Transverse colon (tissue), 4 donors: ENCODE measurements at places on chromosomes 16 and 17. TPM values are rescaled to one million over a fixed set of nuclear protein-coding genes. Genes with fewer than 3 reads are reported as not detected.

Gene KLHL36
- total RNA-seq = 38.0 TPM

Gene LPO
- not detected for total RNA-seq

Gene CIBAR2
- total RNA-seq = not detected

Gene HOXB4
- total RNA-seq = 2.0 TPM

Gene MAF
- 14.9 TPM for total RNA-seq

Gene APOH
- not detected for total RNA-seq

Gene OR4D1
- not detected for total RNA-seq

DNA sequence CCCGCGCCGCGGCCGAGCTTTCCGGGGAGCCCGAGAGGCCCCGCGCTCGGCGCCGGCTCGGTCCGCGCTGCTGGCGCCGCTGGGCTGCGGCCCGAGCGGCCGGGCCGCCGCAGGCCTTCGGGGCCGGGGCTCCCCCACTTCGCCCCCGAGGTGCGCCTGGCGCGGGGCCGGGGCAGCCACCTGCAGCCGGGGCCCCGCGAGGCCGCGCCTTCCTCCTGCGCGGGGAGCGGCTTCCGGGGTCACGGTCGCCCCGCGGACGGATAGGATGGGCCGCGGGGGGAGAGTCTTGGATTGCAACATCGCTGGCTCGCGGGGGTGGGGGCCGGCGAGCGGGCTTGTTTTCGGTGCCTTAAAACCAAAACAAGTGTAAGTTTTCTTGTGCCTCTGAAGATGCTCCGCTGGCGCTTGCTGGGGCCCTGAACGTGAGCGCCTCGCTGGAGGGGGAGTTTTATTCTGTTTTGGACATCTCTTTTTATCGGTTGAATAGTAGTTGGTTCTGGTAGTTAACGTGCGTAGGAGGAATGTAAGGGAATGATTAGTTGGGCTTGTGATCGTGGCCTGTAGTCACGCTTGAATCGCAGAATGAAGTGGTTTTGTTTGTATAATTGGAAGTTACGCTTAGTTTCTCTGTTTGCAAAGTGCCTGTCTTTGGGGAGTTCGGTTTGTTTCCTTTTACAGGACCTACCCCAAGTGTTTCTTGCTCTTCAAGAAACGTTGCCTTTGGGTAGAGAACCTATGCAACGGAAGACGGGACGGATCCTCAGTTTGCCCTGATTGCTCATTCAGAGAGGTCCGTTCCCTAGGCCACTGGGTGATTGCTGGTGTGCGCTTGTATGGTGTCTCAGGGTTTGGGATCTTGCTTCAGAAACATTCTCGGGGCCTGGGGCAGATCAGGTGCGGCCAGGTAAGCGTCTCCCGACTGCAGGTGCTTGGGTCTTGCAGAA lies 724 bp downstream of the UBE2I start:
- no peaks in the 10 kb centered on the region for H3K27me3 ChIP-seq
- peak overlapping the region; percentile 80 for H3K4me3 ChIP-seq
- no peaks in the 10 kb centered on the region for H3K36me3 ChIP-seq
- peaks cover 32% of the 10 kb centered on the region for H3K4me1 ChIP-seq

DNA sequence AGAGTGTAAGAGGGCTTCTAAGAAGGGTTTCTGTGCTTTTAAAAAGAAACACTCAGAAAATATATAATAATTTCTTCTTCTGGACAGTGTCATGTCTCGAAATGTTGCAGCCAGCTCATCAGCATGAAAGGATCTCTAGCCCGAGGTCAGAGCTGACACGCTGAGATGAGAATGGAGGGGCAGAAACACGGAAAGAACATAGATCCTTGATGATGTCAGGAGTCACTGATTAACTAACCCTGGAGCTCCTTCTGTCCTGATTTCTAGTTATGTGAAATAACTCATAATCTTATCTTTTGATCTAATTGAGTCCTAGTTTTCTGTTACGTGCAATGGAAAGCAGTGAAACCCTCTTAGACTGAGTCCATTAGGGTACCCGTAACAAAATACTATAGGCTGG lies 10.3 kb upstream of the TOX3 start:
- no peaks in the 10 kb centered on the region for H3K27me3 ChIP-seq
- H3K27ac ChIP-seq = peak overlapping the region; percentile 81
- H3K4me1 ChIP-seq = peaks cover 6% of the 10 kb centered on the region
- no peak overlapping the region for H3K4me3 ChIP-seq

GRCh38 chr16:19265380-19265930 lies 20.1 kb upstream of the CLEC19A start:
- no peak overlapping the region for H3K27ac ChIP-seq
- H3K27me3 ChIP-seq = no peaks in the 10 kb centered on the region
- H3K36me3 ChIP-seq = no peaks in the 10 kb centered on the region
- no peaks in the 10 kb centered on the region for H3K4me1 ChIP-seq

DNA sequence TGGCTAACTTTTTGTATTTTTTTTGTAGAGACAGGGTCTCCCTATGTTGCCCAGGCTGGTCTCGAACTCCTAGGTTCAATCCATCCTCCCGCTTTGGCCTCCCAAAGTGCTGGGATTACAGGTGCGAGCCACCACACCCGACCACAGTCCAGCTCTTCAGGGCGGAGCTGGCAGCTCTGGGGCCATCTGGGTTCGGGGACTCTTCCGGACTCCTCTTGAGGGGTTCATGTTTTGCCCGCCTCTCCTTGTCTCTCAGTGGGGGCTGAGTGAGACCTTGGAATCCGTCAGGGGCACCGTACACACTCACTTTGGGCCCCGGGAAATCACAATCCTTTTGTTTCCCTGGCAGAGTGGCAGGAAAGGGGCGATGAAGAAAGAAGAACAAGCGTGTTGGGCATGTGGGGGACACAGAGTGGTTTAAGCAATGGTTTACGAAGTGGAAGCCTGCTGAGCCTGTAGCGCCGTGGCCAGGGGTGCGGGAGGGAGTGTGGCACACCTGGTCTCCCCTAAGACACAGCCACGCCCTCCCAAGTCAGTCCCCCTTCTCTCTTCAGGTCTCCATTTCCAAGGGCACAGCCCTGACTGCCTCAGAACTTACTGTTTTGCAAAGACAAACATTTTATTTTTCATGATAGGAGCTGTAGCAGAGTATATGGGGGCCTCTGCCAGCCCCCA lies 26.1 kb downstream of the TNS4 start:
- H3K36me3 ChIP-seq = no peaks in the 10 kb centered on the region
- no peak overlapping the region for H3K4me3 ChIP-seq
- H3K27ac ChIP-seq = peak overlapping the region; percentile 75
- DNase-seq = no peak

DNA sequence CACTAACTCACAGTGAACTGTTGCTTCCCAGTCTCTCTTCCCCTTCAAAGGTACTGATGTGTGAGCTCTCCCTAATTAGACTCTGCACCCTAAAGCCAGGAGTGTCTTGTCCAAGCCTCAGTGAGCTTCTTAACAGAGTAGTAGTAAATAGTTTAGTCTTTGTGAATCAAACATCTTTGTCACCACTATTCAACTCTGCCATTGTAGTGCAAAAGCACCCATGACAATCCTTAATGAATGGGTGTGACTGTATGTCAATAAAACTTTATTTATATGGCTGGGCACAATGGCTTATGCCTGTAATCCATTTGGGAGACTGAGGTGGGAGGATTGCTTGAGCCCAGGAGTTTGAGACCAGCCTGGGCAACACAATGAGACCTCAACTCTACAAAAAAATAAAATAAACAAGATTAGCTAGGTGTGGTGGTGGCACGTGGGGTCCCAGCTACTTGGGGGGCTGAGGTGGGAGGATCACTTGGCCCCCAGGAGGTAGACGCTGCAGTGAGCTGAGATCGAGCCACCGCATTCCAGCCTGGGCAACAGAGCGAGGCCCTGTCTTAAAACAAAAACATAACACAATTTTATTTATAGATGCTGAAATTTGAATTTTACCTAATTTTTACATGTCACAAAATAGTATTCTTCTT lies 45.5 kb upstream of the TNRC6A start:
- no peaks in the 10 kb centered on the region for H3K27me3 ChIP-seq
- no peaks in the 10 kb centered on the region for H3K36me3 ChIP-seq
- H3K4me1 ChIP-seq = peaks cover 10% of the 10 kb centered on the region

DNA sequence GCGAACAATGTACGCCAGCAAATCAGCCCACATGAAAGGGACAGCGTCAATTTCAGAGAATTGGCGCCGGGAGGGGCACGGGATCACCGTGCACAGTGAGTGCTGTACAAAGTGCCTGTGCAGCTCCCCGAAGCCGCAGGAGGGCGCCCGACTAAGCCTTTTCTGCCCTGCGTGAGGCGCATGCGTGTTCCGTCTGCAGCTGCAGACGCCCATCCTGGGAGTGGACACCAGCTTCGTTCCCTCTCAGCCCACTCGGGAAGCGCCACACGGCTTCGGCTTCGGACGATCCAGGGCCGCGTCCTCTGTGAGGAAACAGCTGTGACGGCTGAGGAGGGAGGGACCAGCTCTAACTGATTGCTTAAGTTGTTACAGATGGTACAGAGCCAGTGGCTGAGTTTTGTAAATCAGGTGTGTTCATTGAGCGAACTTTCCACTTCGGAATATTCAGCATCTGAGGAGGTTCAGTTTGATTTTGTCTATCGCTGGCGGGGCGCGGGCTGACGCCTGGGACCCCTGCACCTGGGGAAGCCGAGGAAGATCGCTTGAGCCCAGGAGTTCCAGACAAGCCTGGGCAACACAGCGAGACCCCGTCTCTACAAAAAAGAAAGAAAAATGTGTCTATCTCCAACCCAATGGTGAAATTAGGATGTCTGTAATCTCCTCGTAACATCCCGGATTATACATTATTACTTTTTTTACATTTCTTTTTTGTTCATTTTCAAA lies 15.4 kb upstream of the ZNF287 start:
- no peaks in the 10 kb centered on the region for H3K36me3 ChIP-seq
- H3K4me1 ChIP-seq = peaks cover 12% of the 10 kb centered on the region

DNA sequence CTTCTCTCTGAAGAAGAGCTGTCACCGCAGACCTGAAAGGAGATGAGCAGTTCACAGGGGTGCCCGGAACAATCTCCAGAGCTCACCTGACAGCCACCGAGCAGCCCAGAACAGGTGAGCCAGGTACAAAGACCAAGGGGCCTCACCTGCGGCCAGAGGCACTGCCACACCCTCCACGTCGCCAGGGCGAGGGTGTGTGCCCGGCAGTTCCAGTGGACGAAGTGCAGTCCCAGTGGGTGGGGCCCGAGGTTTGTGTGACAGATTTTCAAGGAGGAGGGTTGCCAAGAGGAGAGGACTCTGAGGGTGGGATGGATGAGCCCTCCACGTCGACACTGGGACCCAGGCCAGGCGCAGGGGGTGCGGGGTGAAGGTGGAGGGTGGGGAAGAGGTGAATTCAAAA lies 61.7 kb downstream of the SMPD3 start:
- no peaks in the 10 kb centered on the region for H3K27me3 ChIP-seq
- H3K4me3 ChIP-seq = peak overlapping the region; percentile 25
- peaks cover 4% of the 10 kb centered on the region for H3K4me1 ChIP-seq
- no peaks in the 10 kb centered on the region for H3K36me3 ChIP-seq

- H3K27ac ChIP-seq = no peak overlapping the region
- H3K36me3 ChIP-seq = no peaks in the 10 kb centered on the region
- no peak overlapping the region for H3K4me3 ChIP-seq
- H3K27me3 ChIP-seq = peaks cover 3% of the 10 kb centered on the region
- DNase-seq = no peak
Observed at GRCh38 chr17:60106340-60107059, 27.8 kb upstream of the HEATR6 start.

DNA sequence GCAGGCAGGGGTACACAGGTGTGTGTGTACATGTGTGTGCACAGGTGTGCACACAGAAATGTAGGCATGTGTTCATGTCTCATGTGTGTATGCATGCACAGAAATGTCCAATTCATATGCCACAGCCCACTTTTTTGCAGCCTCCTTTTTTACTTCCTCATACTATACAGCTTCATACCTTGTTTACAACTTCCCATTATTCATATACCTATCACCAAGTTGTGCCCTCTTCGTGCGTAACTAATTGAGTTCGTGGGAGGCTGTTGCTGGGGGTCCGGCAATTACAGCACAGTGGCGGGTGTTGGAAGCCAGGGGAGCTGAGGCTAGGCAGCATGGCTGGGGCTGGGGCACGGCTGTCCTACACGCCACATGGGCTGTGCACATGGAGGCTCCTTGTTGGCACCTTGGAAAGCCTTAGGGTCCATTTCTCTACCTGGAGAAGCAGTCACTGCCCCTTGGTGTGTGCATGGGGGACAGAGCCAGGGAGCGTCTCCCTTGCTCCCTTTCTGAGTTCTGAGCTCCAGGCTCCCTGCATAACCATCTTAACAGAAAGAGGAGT lies 266.7 kb downstream of the ENGASE start:
- no peak overlapping the region for H3K4me3 ChIP-seq
- peaks cover 4% of the 10 kb centered on the region for H3K27me3 ChIP-seq
- H3K27ac ChIP-seq = no peak overlapping the region
- no peak for DNase-seq
- H3K36me3 ChIP-seq = no peaks in the 10 kb centered on the region

GRCh38 chr16:59148769-59149155 lies 414.6 kb upstream of the GOT2 start:
- no peak overlapping the region for H3K4me3 ChIP-seq
- H3K4me1 ChIP-seq = no peaks in the 10 kb centered on the region
- no peaks in the 10 kb centered on the region for H3K36me3 ChIP-seq
